ENCODE measurements at places on chromosomes 16 and 17.

DNA sequence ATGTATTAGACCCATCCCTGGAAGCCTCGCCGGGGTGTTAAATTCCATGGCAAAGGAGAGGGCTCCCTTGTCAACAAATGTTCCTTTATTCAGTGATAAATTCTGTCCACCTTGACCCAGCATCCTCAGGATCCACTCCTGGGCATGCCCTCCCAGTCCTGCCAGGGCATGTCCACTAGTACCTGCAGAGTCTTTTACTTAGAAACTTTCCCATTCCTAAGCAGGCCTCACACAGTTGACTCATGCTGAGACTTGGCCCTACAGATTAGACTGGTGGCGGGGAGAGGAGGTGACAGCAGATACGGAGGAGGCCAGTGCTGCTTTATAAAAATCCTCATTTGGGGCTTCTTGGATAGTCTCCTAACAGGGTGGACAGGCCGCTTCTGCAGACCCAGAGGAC lies 88.8 kb downstream of the CYLD start:
- DNase-seq: no peak

DNA sequence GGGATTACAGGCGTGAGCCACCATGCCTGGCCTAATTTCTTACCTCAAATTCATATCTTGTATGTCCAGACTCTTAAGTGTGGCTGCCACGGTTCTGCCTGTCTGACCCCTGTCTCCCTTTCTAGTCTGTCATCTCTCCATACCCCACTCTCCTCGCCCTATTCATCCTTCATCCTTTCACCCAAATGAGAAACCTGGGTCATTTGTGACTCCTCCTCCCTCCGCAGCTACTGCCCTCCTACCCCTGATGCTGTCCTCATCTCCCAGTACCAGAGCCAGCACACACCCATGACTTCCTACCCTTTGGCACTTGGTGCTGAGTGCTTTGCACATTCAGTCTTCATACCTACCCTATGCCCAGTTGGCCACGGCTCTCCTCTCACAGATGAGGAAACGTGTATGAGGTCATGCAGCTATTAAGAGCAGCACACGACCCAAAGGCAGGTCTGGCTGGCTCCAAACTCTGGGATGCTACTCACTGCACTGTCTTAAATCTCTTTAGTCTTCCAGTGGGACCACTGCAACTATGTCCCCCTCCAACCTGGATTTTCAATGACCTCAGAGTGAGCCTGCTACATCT lies 1.6 kb downstream of the SPATA32 start:
- no peak for DNase-seq

DNA sequence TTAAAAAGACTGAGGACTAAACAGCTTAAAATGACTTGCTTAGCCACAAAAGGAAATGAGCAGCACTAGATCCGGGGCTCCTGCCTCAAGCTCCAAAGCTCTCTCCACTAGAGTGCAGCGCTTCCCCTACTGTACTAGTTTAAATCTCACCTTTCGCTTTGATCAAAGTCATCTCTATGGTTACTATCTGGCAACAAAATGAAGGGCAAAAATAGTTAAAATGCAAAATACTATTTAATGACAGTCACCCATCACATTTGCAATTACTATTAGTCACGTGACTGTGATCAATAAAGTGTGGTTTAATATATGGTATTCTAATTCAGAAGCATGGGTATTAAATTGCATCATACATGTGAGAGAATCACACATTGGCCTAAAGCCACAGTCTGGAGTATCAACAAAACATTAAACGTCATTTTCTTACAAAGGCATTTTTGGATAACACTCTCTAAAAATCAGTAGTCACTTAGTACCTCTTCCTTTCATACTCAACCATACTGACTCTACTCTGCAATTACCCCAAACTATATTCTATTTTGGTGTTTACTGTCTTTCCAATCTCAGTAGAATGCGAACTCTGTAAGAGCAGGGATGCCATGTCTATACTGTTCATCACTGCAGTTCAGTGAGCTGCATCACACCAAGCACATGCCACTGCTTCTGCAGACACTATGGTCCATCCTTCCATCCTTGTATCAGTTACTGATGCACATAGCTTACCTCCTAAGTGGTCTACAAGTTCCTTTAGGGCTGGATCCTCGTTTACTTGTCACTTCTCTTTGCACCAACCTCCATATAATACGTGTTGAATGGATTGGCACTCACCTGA lies 6.2 kb downstream of the PSMD12 start:
- no peak for DNase-seq

- DNase-seq: no peak
Measured at GRCh38 chr17:79904865-79905264, 65.6 kb upstream of the CBX4 start.

DNA sequence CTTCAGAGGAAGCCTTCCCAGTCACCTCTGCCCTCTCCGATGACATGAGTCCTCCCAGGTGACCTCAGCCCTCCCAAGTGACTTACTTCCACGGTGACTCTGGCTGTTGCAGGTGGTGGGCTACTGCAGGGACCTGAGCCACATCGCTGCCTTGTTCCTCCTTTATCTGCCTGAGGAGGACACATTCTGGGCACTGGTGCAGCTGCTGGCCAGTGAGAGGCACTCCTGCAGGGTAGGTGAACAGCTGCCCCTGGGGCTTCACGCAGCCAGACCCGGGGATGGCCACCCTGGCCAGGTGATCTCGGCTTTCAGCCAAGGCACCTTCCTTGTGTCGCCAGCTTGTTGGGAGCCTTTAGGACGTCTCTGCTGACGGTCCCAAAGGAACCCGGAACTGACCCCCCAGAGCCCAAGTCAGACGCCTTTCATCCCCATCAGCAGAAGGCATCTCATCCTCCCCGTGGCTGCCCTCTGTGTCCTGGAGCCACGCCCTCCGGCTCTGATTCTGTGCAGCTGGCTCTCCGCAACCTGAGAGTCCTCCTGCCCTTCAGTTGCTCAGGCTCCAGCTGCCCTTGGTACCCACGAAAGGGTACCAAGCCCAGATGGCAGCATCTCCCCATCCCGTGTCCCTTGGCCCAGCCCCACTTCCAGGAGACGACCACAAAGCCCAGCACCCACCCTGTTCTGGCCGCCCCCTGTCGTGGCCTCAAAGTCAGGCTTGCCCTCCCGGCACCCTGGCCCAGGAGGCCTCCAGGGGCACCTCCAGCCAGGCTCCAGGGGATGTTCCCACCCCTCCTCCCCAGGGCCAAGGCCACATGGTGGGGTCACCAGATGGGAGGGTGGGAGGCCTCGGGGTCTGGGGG lies 81.7 kb downstream of the GOSR1 start:
- no peak for DNase-seq

DNA sequence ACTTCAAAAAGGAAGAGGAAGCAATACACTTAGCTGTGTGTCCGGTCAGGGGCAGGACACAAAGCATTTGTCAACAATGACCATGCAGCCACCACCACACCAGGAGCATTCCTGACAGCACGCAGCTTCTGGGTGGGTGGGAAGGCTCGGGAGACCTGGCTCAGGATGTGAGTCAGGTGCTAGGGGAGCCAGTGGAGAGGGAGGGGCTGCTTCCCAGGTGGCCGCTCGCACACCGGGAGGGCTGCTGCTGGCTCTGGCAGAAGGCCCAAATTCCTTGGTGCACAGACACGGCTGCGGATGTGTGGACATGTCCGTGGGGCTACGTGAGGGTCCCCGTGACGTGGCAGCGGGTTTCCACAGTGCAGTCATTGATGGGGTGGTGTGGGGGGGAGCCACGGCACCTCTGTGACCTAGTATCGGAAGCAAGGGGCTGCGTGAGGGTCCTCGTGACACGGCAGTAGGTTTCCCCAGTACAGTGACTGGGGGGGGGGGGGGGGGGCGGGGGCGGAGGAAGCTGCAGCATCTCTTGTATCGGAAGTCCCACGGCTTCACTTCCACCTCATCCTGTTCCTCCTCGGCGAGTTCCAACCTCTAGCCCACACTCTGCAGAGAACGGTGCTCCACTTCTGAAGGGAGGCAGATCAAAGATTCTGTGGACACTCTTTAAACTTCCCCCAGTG lies 112.8 kb downstream of the ZNF778 start:
- DNase-seq: peak; percentile 84

DNA sequence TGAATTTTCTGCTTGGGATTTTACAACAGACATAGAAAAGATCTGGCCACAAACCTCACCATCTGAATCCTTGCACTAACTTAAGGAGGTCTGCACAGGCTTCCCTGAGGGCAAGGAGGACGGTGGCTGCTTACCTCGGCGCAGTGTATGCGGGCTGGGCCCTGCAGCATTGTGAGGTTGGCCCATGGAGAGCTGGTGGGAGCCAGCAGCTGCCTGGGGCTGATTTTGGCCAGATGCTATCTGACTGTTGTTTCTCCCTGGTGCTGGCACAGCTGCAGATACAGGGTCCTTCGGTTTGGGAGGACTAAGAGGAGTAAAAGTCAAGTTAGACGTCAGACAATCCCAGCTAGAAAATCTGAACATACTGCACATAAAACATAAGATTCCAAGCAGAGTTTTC lies 79.8 kb downstream of the ARHGAP17 start:
- DNase-seq: no peak

DNA sequence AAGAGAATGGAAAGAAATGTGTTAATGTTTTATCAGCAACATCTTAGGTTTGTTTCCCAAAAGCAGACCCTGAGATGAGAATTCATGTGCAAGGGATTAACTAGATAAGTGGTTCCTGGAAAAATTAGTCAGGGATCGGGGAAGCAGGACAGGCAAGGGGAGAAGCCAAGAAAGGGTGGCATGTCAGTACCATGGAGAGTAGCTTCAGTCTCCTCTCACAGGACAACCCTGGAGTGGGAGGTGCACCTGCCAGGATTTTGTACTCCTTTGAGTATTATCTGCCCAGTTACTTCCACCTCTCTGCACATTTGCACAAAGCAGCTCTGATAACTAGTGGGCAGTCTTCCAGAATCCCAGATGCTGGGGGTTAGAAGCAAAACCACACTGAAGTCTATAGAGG lies 117.0 kb downstream of the RGS9 start:
- DNase-seq: no peak

DNA sequence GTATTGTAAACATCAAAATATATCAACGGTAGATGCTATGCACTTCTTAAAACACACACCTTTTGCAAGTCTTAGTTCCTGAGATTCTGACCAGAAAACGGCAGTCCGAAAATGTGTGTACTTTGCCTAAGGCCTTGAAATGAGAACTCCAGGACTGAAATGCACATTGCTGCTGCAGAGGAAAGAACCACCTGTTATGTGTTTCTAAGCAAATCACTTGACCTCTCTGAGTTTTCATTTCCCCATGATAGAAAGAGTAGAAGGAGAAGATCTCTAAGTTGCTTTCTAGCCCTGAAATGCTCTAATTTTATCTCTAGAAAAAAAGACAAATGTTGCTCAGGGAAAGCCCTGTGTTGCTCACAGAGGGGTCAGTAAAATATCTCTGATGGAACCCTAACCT lies 9.9 kb downstream of the CCDC182 start:
- no peak for DNase-seq

- DNase-seq: no peak
Measured at GRCh38 chr17:6502871-6503509, 53.4 kb downstream of the PITPNM3 start.

DNA sequence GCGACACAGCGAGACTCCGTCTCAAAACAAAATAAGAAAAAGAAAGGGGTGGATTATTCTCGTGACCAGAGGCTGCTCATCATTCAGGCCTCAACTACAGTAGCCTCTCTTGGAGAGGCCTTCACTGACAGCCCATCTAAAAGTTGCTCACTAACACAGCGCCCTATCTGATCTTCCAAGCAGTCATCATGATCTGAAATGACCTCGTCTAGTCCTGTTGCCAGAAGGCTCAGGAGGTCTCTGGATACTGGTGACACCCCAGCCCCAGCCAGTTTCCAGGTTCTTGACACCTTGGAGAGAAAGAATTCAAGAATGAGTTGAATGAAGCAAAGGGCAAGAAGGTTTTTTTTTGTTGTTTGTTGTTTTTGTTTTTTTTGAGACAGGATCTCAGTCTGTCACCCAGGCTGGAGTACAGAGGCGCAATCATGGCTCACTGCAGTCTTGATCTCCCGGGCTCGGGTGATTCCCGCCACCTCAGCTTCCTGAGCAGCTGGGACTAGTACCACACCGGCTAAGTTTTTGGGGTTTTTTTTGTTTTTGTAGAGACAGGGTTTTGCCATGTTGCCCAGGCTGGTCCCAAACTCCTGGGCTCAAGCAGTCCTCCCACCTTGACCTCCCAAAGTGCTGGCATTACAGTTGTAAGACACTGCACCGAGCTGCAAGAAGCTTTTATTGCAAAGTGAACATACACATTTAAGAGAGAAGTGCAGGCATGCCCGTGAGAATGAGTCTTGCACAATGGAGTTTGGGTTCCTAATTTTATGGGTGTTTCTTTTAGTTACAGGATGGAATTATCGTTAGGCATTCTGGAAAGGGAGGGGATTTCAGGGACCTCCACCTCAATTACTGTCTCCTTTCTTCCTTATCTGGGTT lies 2.7 kb upstream of the ZC3H7A start:
- DNase-seq: no peak

DNA sequence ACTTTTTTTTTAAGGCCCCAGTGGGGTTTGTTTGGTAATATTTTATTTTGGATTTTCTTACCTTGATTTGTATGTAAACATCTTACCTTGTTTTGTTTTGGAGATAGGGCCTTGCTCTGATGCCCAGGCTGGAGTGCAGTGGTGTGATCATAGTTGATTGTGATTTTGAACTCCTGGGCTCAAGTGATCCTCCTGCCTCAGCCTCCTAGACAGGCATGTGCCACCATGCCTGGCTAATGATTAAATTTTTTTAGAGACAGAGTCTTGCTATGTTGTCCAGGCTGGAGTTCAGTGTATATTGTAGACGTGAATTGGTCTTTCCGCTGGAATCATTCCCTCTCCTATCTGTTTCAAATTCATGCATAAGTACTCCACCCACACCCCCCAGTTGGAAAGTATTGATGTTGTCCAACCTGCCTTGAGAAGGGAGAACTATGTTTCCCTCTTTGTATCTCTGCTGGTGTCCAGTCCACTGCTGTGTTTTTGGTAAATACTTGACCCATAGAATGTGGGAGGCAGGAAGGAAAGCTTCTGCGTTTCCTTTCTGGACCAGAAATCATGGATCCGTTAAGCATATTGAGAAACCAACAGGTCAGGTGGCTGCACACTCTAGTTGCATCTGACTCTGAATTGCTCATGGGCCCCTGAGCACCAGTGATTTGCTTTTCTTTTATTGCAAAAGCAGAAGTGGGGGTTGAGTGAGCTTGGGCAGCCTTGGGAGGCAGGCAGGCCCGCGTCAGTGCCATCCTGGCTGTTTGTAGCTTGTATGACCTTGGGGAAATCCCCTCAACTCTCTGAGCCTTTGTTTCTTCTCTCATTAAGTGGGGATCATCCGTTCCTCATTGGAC lies 25.0 kb downstream of the RMI2 start:
- DNase-seq: no peak

- DNase-seq: no peak
Measured at GRCh38 chr16:85402910-85403692, 210.0 kb upstream of the GSE1 start.

GRCh38 chr16:47979616-47980182 lies 176.1 kb downstream of the ABCC12 start:
- no peak for DNase-seq
